CD4-positive, alpha-beta memory T cell (primary cell): ENCODE measurements at places on chromosomes 2 and 18. TPM values are rescaled to one million over a fixed set of nuclear protein-coding genes. Genes with fewer than 3 reads are reported as not detected.

- H3K4me1 ChIP-seq, result no peaks in the 10 kb centered on the region
- DNase-seq, result no peak
- no peak overlapping the region for H3K27ac ChIP-seq
- no peaks in the 10 kb centered on the region for H3K36me3 ChIP-seq
- no peak overlapping the region for H3K4me3 ChIP-seq
- no peaks in the 10 kb centered on the region for H3K27me3 ChIP-seq
Observed at GRCh38 chr2:234710587-234710986, 213.7 kb upstream of the ARL4C start.

- no peak for DNase-seq
- no peaks in the 10 kb centered on the region for H3K4me1 ChIP-seq
- H3K27ac ChIP-seq, result no peak overlapping the region
- no peak overlapping the region for H3K4me3 ChIP-seq
Observed at GRCh38 chr2:86291328-86291662, 46.1 kb downstream of the REEP1 start.

SP9 gene
- not detected for total RNA-seq

EFHD1 gene
- total RNA-seq, result 1.5 TPM

POLE4 gene
- 49.0 TPM for total RNA-seq
